Stimulated activated CD8-positive, alpha-beta memory T cell treated with anti-CD3 and anti-CD28 coated beads, Interleukin-4, amount 100 ng/mL, for 1 hour (primary cell): ENCODE measurements at places on chromosomes 6 and 20.

DNA sequence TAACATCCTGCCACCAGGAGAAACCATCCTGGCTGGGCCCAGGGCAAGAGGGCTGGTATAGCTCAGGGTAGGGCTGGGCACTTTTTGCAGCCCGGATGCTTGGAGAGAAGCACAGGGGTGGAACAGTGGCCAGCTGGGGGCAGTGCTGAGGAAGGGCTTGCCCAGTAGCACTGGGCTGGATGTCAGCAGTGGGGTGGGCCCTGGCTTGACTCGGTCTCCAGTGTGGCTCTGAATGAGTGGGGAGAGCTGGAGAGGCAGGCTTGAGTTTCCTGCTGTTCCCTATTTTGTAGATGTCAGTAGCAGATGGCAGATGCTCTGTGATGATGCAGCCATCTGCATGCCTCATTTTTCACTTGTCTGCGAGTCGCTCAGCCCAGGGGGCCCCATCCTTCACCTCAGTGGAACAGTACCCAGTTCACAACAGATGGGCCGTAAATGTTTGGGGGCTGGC lies 56.3 kb upstream of the TULP1 start:
- peak; percentile 2 for DNase-seq

DNA sequence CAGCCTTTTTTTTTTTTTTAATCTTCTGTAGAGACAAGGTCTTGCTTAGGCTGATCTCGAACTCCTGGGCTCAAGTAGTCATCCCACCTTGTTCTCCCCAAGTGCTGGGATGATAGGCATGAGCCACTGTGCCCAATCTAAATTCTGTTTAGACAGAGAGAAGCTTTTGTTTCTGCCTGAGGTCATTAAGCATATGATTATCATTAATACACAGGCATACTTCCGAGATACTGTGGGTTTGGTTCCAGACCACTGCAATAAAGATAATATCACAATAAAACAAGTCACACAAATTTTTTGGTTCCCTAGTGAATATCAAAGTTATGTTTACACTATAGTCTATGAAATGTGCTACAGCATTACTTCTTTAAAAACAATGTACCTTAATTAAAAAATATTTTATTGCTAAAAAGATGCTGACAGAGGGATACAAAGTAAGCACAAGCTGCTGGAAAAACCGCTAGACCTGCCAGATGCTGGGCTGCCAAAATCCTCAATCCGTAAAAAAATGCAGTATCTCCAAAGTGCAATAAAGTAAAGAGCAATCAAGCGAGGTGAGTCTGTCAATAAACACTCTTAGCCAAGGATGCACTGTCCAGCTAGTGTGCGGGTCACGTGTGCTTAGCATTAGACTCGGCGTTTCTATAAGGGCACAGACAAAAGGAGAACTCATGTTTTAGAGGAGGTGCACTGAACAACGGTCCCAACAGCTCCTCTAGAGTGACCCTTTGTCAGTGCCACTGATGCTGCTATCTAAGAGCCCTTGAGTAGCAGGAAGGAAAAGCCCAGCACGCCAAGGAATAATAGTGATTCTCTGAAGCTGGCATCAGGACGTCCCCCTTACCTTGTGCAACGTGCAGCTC lies 16.1 kb downstream of the TXNDC5 start:
- no peak for DNase-seq

GRCh38 chr6:109465772-109466171 lies 10.2 kb upstream of the MICAL1 start:
- DNase-seq = no peak

GRCh38 chr6:19320111-19320581 lies 517.0 kb upstream of the ID4 start:
- DNase-seq = no peak

- no peak for DNase-seq
Measured at GRCh38 chr6:101666256-101666655, 272.7 kb downstream of the GRIK2 start.

DNA sequence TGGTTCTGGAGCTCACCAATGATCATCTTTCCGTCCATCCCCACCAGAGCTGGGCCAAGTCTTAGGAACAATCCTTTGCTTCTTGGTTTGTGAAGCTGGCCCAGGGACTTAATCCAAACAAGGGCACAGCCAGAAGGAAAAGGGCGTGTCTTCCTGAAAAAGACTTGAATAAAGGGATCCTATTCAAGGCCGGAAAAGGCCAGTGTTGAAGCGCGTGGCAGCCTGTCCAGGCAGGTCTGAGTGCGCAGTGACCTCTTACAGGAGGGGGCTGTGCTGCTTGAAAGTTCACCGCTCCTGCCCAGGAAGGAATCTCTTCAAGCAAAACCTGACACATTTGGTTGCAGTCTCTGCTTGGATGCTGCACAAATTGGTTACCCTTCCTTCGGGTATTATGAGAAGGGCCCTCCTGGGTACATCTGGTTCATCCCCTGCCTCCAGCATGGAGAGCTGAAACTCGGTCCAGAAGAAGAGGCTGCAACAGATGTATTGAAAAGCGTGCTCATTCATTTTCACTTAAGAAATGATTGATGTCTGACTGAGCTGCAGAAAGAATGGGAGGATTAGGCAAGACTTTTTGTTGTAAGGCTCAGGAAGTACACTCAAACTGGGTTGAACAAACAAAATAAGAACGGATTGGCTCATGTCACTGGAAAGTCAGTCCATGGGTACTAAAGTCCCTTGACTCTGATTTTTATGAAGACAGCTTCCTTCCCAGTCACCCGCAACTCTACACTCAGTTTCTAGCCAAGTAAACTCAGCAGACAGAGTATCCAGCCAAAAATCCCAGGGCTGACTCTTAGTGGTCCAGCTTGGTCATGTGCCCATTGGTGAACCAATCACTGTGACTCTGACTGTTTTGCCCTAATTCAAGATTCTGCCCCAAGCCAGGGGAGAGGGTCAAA lies 136.3 kb downstream of the TFAP2C start:
- DNase-seq = no peak

DNA sequence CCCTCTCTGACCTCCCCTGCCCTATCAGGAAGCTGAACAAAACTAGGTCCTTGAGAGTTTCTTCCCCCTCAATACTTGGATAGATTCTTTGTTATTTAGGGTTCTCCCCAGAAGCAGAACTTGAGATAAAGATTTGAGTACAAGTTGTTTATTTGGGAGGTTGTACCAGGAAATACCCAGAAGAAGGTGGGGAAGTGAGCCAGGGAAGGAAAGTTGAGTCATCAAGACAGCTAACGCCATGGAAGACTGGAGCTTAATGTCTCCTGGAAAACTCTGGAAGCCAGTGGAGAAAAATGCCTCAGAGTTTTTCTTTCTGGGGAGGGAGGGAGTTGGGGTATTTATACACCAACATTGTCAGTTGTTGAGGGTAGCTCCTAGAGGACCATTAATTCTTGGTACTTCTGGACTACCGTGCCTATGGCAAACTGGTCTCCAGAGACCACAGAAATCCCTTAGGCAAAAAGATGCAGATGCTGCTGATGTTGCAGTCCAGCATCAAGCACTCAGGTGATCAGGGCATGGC lies 102.6 kb upstream of the ZFP64 start:
- DNase-seq = no peak
